EH (cell line): ENCODE measurements at places on chromosomes 4 and X.

GRCh38 chrX:118254611-118255010, 91.3 kb upstream of the WDR44 start:
- DNase-seq: peak; percentile 35

GRCh38 chrX:151801980-151802379, 67.4 kb downstream of the CNGA2 start:
- peak; percentile 18 for DNase-seq

GRCh38 chrX:9153300-9153699, 119.4 kb upstream of the FAM9B start:
- peak; percentile 68 for DNase-seq

DNA sequence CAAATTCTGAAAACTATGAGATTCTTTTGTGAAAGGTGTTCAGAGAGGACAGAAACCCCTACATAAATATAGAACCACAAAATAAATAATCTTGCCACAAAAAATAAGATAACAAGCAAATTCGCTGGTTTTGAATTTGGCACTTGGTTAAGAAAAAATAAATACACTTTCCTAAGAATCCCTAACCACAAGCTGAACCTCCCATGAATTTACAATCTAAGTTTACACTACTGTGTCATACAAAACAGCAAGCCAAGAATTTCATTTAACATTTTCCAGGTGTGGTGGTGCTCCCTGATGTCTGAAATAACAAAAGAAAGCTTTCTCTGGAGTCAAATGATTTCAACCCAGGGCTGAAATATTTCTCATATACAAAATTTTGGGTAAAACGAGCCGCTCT, 121.0 kb downstream of the KCNIP4 start:
- peak; percentile 35 for DNase-seq

GRCh38 chr4:148238811-148239493, 203.3 kb downstream of the NR3C2 start:
- DNase-seq: no peak

GRCh38 chr4:185700630-185701029, 111.4 kb downstream of the SORBS2 start:
- peak; percentile 7 for DNase-seq

DNA sequence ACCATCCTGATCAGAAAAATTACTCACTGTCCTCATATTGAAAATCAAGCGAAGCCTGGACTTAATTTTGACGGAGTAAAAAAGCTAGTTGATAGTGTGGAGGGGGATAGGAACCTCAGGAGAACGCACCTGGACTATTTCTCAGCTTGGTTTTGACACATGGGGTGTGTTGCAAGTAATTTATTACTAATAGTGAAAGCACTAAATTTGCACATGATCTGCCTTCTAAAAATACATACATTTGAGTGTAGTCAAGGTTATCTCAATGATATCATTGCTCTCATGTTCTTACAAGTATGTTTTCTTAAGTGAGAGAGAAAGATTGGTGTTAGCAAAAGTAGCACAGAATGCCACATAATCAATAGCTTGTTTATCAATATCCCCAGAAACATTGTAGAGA, 29.5 kb downstream of the LRIT3 start:
- DNase-seq: no peak

GRCh38 chrX:95427389-95427788, 1257.3 kb upstream of the DIAPH2 start:
- DNase-seq: no peak

DNA sequence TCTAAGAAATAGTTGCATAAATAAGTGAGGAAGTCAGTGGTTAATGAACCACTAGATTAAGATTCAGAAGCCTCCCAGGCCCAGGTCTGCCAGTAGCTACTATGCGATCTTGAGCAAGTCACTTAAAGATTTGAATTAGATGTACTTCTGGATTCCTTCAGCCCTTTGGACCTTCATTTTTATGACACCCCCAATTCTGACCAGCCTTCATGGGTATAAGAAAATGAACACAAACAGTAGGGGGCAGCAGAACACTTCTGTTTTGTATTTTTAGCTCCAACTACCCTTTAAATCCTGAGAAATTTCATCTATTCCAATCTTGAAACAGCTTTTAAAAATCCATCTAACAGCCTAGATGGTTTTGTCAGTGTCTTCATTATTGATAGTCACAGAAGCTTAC, 19.0 kb downstream of the TMEM47 start:
- peak; percentile 49 for DNase-seq

DNA sequence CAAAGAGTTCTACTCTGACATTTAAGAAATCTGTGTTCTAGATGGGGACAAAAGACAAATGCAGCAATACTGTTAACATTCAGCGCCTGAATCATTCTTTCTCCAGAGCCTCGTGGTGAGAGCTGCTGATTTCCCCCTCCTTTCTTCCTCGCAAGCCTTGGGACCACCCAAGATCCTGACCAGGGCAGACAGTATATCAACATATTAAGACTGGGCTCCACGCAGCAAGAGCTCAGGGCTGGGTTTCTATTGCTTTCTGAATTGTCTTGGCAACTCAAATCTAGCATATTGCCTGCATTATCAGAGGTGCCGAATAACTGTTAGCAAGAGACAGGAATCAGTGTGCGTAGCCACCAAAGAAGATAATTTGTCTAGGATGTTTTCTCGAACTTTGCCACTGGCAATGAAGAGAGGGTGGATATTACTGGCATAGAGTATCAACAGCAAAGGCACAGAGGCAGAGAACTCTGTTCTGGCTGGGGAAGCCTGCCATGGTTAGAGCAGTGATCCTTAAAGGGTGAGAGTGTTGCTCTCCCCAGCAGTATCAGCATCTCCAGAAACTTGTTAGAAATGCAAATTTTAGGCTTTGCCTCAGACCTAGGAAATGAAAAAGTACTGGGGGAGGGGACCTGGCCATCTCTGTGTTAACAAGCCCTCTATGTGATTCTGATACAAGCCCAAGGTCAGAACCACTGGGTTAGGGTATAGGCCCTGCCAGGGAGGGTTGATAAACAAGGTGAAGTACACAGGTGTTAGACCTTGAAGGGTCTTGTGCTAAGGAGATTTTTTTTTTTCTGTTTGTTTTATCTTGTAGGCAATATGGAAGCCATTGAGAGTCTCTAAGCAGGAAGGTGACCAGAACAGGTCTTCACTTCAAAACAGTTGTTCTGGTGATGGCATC, 46.2 kb upstream of the MID1IP1 start:
- DNase-seq: no peak

GRCh38 chr4:41160012-41160789, 54.1 kb downstream of the APBB2 start:
- DNase-seq: peak; percentile 93

DNA sequence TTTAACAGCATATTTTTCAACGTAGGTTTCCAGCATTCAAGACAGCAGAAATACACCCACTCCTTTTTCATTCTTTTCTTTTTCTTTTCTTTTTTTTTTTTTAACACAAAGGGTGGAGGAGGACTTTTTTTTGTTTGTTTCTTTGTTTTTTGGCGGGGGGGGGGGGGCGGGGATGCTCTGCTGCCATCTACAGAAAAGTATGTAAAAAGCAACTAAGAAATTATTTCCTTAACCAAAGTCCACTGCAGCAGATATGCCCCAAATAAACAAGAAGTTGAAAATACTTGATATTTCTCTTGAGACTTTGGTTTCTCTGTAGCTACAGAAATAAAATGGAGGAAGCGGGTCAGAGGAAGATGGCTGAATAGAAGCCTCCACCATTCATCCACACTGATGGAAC, 63.2 kb upstream of the PBDC1 start:
- DNase-seq: no peak

GRCh38 chr4:8052160-8052691, 106.4 kb downstream of the ABLIM2 start:
- no peak for DNase-seq

DNA sequence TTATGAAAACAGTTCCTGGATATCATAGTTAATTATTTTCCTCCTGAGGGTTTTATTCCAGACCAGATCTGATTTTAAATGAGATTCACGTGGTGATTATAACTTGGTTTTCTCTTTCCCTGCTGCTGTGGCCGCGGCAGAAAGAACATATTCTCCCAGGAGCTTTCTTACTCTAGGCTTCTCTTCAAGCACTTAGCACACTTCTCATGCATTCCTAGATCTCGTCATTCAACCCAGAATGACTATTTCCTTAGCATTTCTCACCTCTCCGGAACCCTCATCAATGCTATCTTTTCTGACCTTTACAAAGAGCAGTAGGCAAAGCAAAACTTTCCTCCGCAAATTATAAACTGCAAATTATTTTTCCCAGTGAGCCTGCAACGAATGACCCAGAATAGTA, 122.9 kb downstream of the GPAT3 start:
- no peak for DNase-seq

DNA sequence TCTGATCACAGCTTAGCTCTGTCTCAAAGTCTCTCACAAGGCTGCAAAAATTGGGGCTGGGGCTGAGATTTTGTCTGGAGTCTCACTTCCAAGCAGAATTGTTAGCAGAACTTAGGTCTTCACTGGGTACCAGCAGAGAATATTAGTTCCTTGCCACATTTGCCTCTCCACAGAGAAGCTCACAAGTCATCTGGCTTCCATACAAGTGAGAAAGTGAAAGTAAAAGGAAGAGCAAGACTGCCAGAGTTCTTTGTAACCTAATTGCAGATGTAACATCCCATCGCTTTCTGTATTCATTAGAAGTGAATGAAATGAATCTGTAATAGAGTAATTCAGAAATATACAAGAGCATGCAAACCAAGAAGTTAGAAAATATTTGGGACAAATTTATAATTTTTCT, 624.1 kb upstream of the GNPDA2 start:
- DNase-seq: no peak

DNA sequence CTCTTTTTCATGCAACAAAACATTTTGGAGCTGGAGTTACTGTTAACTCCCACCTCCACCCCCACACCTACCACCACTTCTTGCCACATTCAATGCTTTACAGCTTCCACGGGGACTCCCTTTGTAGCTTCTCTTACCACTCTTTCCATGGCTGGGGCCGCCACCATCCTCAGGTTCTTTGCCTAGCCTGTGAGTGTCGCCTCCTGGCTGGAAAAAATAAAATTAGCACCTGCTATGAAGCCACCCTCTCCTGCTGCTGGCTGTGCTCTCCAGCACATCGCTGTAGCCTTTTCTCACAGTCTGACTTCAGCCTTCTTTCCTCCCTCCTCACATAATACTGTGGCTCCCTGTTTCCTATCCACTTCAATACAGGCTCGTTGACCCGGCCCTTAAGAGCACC, 114.4 kb downstream of the FRAS1 start:
- DNase-seq: no peak

GRCh38 chr4:153527690-153528089, 61.5 kb downstream of the TMEM131L start:
- DNase-seq: no peak

GRCh38 chr4:152843481-152844090, 63.8 kb downstream of the ARFIP1 start:
- DNase-seq: no peak

DNA sequence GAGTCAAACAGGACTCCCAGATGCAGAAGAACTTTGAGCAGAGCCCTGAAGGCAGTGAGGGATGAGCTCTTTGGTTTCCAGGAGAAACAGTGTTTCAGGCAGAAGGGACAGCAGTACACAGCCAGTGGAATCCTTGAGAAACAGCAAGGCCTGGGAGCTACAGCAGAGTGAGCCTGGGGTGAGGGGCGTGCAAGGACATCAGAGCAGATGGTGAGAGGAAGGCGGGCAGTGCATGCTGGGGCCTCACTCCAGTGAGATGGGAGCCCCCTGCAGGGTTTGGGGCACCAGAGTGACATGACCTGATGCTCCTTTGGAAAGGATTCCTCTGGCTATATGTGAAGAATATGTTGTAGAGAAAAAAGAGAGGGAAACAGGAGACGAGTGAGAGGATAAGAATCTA, 98.1 kb upstream of the EGFL6 start:
- DNase-seq: peak; percentile 19
